Lower lobe of right lung (tissue), 2 donors: ENCODE measurements at places on chromosomes 2 and 18. TPM values are rescaled to one million over a fixed set of nuclear protein-coding genes. Genes with fewer than 3 reads are reported as not detected.

DNA sequence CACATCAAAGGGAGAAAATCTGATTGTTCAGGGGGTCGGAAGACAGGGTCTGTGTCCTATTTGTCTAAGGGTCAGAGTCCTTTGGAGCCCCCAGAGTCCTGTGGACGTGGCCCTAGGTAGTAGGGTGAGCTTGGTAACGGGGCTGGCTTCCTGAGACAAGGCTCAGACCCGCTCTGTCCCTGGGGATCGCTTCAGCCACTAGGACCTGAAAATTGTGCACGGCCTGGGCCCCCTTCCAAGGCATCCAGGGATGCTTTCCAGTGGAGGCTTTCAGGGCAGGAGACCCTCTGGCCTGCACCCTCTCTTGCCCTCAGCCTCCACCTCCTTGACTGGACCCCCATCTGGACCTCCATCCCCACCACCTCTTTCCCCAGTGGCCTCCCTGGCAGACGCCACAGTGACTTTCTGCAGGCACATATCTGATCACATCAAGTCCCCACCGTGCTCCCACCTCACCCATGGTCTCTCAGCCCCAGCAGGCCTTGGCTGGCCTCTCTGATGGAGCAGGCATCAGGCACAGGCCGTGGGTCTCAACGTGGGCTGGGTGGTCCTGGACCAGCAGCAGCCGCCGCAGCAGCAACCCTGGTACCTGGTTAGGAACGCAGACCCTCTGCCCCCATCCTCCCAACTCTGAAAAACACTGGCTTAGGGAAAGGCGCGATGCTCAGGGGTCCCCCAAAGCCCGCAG is 3.8 kb downstream of the PROC start:
- no peak overlapping the region for H3K4me3 ChIP-seq
- H3K4me1 ChIP-seq = peaks cover 17% of the 10 kb centered on the region
- no peak overlapping the region for H3K27ac ChIP-seq
- no peaks in the 10 kb centered on the region for H3K36me3 ChIP-seq
- peaks cover 44% of the 10 kb centered on the region for H3K27me3 ChIP-seq

GRCh38 chr2:11140492-11140891 is 14.8 kb upstream of the SLC66A3 start:
- DNase-seq = no peak
- H3K27me3 ChIP-seq = peaks cover 2% of the 10 kb centered on the region
- no peaks in the 10 kb centered on the region for H3K36me3 ChIP-seq

- no peak overlapping the region for H3K4me3 ChIP-seq
- no peaks in the 10 kb centered on the region for H3K27me3 ChIP-seq
- no peaks in the 10 kb centered on the region for H3K36me3 ChIP-seq
- H3K4me1 ChIP-seq = no peaks in the 10 kb centered on the region
Measured at GRCh38 chr2:4101936-4102335, 398.6 kb downstream of the DCDC2C start.

DNA sequence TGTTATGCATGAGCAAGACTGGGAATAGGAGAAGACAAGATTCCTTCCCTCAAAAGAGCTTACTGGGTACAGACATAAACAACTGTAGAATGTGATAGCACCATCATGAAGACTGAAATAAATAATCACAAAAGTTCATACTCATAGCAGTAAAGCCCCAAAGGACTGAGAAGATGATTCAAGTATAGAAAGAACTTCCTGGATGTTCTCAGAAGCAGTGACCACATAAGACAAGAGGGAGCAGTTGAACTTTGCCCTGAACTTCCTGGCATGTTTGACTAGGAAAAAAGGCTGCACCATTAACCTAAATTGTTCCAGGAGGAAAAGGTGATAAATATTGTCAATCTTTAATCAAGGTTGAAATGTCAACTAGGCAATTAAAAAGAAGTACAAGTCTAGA is 57.8 kb upstream of the CCDC141 start:
- no peak for DNase-seq
- no peak overlapping the region for H3K27ac ChIP-seq
- peaks cover 51% of the 10 kb centered on the region for H3K36me3 ChIP-seq
- no peak overlapping the region for H3K4me3 ChIP-seq
- H3K27me3 ChIP-seq = no peaks in the 10 kb centered on the region

- H3K27ac ChIP-seq = no peak overlapping the region
- no peaks in the 10 kb centered on the region for H3K27me3 ChIP-seq
- no peaks in the 10 kb centered on the region for H3K36me3 ChIP-seq
- DNase-seq = no peak
Measured at GRCh38 chr18:7741640-7742039, 174.5 kb downstream of the PTPRM start.

- no peak for DNase-seq
- H3K4me3 ChIP-seq = peak overlapping the region; percentile 92
- H3K4me1 ChIP-seq = peaks cover 54% of the 10 kb centered on the region
- H3K27me3 ChIP-seq = no peaks in the 10 kb centered on the region
- peak overlapping the region; percentile 89 for H3K27ac ChIP-seq
- no peaks in the 10 kb centered on the region for H3K36me3 ChIP-seq
Measured at GRCh38 chr18:35041815-35042387, 688 bp downstream of the MAPRE2 start.

GRCh38 chr2:127089478-127090235 is 17.3 kb downstream of the BIN1 start:
- DNase-seq = no peak
- H3K36me3 ChIP-seq = no peaks in the 10 kb centered on the region
- H3K4me1 ChIP-seq = peaks cover 48% of the 10 kb centered on the region
- H3K27me3 ChIP-seq = no peaks in the 10 kb centered on the region
- no peak overlapping the region for H3K4me3 ChIP-seq

GRCh38 chr2:32746669-32747068 is 118.8 kb downstream of the TTC27 start:
- no peak overlapping the region for H3K27ac ChIP-seq
- H3K4me1 ChIP-seq = peaks cover 4% of the 10 kb centered on the region
- no peaks in the 10 kb centered on the region for H3K36me3 ChIP-seq
- no peak for DNase-seq
- H3K27me3 ChIP-seq = no peaks in the 10 kb centered on the region

GRCh38 chr2:161578998-161579397 is 45.2 kb upstream of the SLC4A10 start:
- H3K27me3 ChIP-seq = no peaks in the 10 kb centered on the region
- H3K4me3 ChIP-seq = no peak overlapping the region
- no peak for DNase-seq
- H3K36me3 ChIP-seq = no peaks in the 10 kb centered on the region

DNA sequence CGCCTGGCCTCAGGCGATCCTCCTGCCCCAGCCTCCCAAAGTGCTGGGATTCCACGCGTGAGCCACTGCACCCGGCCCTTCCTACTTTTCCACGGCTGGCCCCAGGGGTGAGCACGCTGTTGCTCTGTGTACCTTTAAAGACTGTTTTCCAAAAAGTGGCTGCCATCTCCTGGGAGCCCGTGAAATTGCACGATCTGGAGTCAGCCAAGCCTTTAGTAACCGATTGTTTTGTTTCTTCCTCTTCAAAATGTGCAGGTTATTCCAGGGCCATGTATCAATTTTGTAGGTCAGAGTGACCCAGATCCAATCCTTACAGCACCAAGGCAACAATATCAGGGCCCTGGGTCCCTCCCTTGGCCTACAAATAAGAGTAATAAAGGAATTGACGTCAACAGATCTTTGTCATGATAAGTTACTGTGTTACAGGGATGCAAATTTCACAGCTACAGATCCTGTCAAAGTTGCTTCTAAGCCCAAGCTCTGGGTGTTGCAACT is 135.6 kb upstream of the ZNF236 start:
- no peaks in the 10 kb centered on the region for H3K36me3 ChIP-seq
- peaks cover 7% of the 10 kb centered on the region for H3K4me1 ChIP-seq

- no peak for DNase-seq
- H3K27me3 ChIP-seq = no peaks in the 10 kb centered on the region
- no peaks in the 10 kb centered on the region for H3K36me3 ChIP-seq
- no peaks in the 10 kb centered on the region for H3K4me1 ChIP-seq
- no peak overlapping the region for H3K4me3 ChIP-seq
Measured at GRCh38 chr18:30888344-30888743, 154.2 kb downstream of the DSC3 start.

Gene DIPK1C
- total RNA-seq = not detected

Gene COL6A3
- total RNA-seq = 114 TPM

Gene PIEZO2
- 11.1 TPM for total RNA-seq

Gene GLI2
- total RNA-seq = 3.3 TPM

Gene C1QL2
- total RNA-seq = not detected

Gene MLPH
- total RNA-seq = 394 TPM

Gene UGT1A10
- not detected for total RNA-seq

Gene DCDC2C
- total RNA-seq = not detected

Gene MAP3K19
- 7.2 TPM for total RNA-seq
